ENCODE measurements at places on chromosomes 6 and 20. TPM values are rescaled to one million over a fixed set of nuclear protein-coding genes. Genes with fewer than 3 reads are reported as not detected.

FRMD1 gene
- not detected for total RNA-seq

SLC24A3 gene
- total RNA-seq: 4.1 TPM

RGS19 gene
- 14.5 TPM for total RNA-seq

OPRM1 gene
- not detected for total RNA-seq

PRSS16 gene
- 0.33 TPM for total RNA-seq

AGER gene
- 0.30 TPM for total RNA-seq

MICAL1 gene
- 71.4 TPM for total RNA-seq

C20orf204 gene
- total RNA-seq: 0.76 TPM

CFAP61 gene
- not detected for total RNA-seq

TDRD6 gene
- total RNA-seq: 0.13 TPM

TPD52L1 gene
- 32.4 TPM for total RNA-seq
